Kidney epithelial cell (primary cell): ENCODE measurements at places on chromosomes 1 and 21. TPM values are rescaled to one million over a fixed set of nuclear protein-coding genes. Genes with fewer than 3 reads are reported as not detected.

DNA sequence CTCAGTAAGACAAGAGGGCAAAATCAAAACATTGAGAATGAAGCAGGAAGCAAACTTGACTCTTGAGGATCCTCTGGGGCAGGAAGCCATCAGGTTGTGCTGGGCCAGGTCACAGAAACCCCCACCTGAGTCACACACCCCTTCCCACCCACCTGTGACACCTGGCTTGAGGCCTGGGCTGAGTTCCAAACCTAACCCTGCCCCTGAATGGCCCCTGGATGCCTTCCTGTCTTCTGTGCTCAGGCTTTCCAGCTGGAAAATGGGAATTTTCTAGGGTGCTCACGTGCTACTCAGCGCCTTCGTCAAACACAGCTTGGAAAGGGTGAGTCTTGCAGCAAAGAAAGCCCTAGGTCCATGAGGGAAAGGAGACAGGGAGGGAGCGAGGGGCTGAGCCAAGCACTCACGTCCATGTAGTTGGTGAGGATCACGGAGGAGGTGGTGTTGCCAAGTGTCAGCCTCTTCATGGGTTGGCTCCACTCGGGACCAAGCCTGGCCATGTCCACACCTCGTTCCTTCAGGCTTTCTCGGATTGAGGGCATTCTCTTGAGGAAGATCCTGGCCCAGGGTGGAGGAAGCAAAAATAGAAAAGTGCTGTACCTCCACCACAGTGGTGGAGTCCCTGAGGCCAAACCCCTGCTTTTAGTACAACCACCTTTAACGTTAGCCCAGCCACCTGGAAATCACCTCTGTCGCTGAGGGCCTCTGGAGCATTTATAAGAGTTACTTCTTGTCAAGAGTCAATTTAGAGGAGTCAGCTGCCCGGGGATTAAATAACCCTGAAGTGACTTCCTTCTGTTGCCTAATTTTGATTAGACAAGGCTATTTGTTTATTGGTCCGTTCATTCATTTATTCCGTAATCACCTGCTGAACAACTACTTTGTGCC lies 4.3 kb downstream of the REN start:
- DNase-seq = no peak

FAM151A gene
- total RNA-seq = not detected in 2 replicates

DNA sequence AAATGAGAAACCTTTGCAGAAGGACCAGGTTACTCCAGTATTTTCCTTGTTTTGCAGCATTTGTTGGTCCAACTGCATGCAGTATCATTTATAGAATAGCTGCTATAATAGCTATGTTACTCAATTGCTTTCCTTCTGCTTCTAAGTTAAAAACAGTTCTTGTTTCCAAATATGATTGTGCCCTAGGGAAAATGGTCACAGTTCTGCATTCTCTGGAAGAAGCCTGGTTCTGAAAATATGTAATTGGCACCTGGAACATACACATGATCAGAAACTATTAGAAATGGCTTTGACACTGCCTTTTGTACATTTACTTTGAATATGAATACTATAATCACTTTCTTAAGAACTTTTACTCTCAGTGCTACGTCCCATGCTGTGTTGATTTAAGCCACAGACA lies 33.6 kb downstream of the HENMT1 start:
- no peak for DNase-seq

- DNase-seq = no peak
These were observed 167.5 kb downstream of the TPR start for GRCh38 chr1:186207391-186208085.
